T-helper 17 cell (primary cell): ENCODE measurements at places on chromosomes 12 and 14. TPM values are rescaled to one million over a fixed set of nuclear protein-coding genes. Genes with fewer than 3 reads are reported as not detected.

DNA sequence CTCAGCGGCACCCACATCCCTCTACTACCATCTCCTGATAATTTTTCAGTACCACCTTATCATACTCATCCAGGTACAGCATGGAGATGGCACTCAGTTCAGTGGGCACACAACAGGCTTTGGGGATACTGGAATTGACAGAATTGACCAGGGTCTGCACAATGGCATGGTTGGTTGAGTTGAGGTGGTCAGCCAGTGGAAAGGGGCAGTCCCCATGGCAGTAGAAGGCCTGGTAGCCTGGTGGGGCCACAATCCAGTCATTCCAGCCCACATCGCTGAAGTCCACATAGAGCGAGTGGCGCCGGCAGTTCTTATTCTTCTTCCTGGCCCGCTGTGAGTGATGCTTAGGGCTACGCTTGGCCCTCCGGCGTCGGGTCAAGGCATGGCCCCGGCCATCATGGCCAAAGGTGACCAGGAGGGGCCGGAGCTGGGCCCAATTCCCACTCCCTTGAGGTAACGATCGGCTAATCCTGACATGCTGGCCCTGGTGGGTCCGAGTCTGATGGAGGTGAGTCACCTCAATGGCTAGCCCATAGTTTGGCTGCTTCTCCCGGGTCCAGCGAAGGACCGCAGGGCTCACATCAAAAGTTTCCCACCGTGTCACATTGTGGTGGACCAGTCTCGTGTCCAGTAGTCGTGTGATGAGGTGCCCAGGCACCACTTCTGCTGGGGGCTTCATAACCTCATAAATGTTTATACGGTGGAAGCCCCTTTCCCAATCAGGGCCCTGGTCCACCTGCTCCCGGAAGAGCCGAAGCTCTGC is 6.4 kb downstream of the BMP4 start:
- no peak for DNase-seq

DNA sequence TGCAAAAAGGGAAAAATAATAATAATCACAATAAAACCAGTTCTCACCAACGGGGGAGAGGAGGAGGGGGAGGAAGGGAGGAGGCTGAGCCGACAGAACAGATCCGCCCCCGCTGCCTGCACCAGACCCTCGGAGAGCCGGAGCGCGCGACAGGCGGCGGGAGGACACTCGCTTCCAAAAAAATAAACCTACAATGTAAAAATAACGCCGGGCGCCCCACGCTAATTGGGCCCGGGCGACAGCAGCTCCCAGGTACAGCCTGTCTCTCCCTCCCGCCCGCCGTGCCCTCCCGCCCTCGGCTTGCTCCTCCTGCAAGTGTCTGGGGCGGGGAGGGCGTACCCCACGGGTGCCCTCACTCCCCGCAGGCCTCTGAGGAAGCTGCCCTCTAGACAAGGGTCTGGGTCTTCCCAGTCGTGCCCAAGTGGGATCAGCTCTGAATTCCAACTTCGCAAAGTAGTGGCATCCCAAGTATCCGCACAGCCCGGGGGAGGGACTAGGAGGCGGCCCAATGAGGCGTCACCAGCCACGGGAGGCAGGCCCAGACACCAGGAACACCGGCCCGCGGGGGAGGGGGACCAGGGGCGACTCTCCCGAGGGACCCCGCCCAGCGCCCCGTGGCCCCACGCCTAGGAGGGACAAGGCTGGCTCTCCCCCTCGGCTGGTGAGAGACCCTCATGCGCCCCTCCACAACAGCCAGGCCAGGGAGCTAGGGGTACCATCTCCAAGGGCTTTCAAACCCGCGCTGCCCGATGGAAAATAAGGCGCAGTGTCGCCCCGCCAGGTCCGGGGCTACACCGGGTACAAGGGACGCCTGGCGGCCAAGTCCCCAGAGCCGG is 1.0 kb downstream of the NCOR2 start:
- peak; percentile 60 for DNase-seq

DNA sequence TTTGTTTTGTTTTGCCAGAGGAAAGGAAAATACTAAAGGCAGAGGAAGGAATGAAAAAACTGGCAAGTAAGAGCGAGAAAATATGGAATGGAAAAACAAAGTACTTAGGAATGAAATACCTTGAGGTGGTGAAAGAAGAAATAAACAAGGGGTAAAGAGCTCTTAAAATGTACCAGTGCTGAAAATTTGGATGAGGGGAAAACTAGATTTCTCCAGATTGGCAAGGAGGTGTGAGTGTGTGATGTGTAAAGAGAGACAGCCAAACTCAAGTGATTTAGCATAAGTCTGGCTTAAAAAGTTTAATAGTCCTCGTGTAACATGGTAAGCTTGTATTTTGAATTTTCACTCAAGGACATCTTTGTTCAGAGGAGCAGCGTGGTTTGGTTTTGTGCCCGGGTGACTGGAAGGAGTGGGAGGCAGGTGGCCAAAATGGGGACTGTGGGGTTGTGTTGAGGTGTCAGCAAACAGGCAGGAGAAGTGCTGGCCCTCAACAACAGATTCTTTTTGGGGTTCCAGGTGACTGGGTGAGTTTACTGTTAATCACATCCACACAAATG is 102.7 kb downstream of the DACT1 start:
- no peak for DNase-seq

- DNase-seq, result no peak
Observed at GRCh38 chr14:80455031-80455430, 243.7 kb upstream of the DIO2 start.

GRCh38 chr12:48164451-48164850 is 7.1 kb upstream of the ASB8 start:
- DNase-seq, result no peak

- no peak for DNase-seq
Observed at GRCh38 chr12:107330831-107331431, 237.6 kb upstream of the CRY1 start.

DNA sequence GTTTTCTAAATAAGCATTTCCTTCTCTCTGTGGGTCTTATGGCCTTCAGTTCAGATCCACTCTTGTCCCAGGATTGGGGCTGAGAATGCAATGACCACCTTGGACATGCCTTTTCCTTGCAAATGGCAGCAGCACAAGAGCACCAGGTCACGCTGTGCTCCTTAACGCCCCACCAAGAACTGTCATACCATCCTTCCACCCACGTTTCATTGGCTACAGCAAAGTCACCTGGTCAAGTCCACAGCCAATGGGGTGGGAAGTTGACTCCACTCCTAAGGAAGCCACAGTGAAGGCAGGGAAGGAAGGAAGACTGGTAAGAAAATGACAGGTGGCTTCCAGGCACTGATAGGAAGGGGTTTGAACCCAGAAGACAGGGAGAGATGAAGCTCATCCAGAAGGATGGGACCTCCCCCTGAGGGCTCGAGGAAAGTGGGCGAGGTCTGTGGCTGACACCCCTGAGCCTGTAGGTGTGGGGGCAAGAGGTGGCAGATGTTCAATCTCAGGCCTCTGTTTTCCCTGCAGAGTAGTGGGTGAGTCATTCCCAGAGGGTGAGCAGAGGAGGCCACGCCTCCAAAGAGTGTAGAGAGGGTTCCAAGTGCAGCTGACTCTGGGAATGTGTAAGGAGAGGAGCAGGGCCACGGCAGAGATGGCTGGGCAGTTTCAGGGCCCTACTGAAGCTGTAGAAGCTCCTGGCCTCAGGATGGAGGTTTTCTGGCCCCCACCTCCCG is 113.5 kb upstream of the VRK1 start:
- DNase-seq, result no peak

GRCh38 chr12:42332301-42333285 is 6.6 kb downstream of the PPHLN1 start:
- no peak for DNase-seq

- DNase-seq, result no peak
Observed at GRCh38 chr14:65096323-65097089, 5.8 kb downstream of the MAX start.

DNA sequence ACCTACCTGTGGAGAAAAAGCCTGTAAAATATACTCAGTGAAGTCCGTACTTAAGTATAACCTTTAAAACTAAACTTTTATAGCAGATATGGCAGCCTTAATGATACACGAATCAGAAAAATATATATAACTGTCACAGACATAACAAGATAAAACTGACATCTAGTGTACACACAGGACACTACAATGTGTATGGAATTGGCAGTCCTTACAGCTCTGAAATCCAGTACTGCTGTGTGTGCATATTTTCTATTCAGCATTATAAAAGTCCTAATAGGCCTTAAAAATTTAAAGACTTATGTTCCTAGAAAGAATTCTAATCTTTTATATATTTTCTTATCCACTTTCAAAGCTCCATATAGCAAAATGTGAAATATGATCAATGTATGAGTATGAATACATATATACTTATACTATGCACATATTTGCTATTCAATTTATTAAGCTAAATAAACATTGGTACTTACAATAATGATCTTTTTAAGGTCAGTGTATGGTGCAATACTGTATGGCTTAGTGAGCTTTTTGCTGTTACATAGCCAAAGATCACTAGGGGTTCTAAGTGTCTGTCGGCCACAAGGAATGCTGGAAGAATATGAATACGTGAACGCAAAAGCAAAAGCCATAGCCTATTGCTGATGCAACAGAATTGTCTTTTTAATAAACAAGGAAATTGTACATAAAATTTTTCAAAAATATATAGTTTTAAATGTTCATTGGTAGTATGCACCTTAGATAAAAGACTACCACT is 69.2 kb downstream of the C2CD5 start:
- DNase-seq, result no peak

GRCh38 chr14:58575956-58576355 is 61.8 kb upstream of the DACT1 start:
- DNase-seq, result no peak

The INHBC gene
- not detected for total RNA-seq

The OVCH1 gene
- not detected for total RNA-seq

The TAS2R14 gene
- 2.9 TPM for total RNA-seq

The CS gene
- 189 TPM for total RNA-seq

The TMEM63C gene
- total RNA-seq, result 1.1 TPM

The KLHDC1 gene
- total RNA-seq, result 7.5 TPM

The RNASE3 gene
- not detected for total RNA-seq
